Stimulated activated CD4-positive, alpha-beta T cell treated with anti-CD3 and anti-CD28 coated beads, TNF-alpha, amount 100 ng/mL, for 24 hours (primary cell): ENCODE measurements at places on chromosomes 6 and 20.

DNA sequence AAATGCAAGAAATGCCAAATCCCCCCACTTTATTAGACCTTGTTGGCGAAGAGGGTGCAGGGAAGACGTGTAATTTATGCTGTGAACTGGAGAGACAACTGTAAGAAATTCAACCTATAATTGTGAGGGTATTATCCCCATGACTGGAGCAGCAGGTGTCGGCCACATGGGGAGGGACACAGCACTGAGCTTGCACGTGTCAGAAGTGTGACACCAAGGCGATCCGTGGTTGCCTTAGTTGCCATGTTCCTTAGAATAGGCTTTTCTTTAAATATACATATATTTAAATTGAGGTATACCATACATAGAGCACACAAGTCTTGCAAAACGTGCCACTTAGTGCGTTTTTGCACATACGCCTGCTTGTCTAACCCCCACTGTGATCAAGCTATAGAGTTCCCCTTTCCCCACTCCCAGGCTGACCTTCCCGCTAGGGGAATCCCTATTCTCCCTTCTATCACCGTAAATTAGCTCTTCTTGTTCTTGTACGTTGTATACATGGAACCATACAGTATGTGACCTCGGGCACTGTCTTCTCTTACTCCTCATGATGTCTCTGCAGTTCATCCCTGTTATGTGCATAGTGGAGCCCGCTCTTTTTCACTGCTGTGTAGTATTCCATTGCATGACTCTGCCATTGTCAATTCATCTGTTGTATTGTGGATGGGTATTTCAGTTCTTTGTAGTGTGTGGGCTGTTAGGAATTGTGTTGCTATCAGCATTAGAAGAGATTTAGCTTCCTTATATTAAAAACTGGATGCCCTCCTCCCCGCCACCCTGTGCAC is 81.6 kb upstream of the PMEPA1 start:
- no peak for DNase-seq

- no peak for DNase-seq
Measured at GRCh38 chr6:21500314-21501020, 93.1 kb upstream of the SOX4 start.

GRCh38 chr6:163183806-163184205 is 230.7 kb upstream of the QKI start:
- no peak for DNase-seq

- DNase-seq, result no peak
Measured at GRCh38 chr6:63525186-63525878, 46.9 kb upstream of the LOC128125822 start.

DNA sequence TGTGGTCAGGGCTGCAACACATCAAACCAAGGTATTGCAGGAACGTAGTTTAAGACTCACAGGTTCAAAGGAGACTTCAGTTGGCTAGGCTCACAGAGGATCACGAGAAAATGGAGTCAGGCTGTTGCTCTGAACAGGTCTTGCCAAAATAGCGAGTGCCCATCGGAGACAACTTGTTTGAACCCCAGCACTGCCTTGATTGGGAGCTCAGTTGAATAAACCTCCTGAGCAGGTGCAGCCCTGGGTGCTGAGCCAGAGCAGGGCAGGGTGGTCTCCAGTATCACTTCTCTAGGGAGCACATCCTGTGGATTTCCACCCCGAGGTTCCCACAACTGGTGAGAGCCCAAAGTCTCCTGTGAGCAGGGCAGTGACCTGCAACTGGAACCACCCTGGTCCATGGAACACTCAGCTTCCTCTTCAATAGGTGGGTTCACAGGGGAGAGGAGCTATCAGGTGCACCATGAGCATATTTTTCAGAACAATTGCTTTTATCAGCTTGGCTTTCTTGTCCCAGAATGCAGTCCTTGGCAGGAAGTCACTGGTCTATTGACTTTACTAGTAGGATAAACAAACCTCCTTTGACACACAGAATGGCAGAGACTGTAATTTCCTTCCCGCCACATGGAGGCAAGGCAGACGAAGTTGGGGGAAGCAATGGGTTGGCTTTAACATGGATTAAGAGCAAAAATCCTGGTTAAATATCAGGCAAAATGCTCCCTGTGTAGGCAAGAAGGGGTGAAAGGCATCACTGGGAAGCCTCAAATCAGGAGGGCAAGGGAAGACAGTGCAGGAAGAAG is 267.7 kb upstream of the FOXQ1 start:
- DNase-seq, result no peak

- DNase-seq, result no peak
Measured at GRCh38 chr20:44273231-44274215, 26.4 kb downstream of the GDAP1L1 start.

- DNase-seq, result no peak
Measured at GRCh38 chr6:138099832-138100231, 7.4 kb downstream of the PERP start.

DNA sequence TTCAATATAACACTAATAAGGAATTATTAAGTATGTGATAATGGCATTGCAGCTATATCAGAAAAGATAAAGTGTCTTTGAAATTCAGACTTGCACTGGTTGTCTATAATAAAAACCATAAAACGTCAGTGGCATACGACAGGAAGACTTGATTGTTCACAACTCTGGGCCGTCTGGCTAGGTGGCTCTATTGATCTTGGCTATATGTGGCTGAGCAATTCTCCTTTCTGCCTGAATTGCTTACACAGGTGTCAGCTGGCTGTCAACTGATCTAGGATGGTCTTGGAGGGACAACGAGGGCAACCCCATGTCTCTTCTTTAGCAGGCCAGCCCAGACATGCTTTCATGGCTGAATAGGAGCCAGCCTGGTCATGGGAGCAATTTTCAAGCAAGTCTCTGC is 359.1 kb downstream of the QKI start:
- no peak for DNase-seq

GRCh38 chr6:128241216-128241615 is 279.2 kb downstream of the PTPRK start:
- DNase-seq, result no peak

DNA sequence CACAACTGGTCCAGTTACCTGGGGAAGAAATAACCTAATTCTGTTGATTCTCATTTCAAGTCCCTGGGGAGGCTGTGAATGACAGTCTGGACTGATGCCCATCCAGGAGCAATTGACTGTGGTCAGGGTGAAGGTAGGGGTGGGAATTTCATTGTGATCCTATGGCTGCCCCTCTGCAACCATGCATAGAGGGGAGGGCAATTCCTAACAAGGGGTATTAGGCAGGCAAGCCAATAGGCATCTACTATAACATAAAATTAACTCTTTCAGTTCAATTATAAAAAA is 44.0 kb upstream of the TRAM2 start:
- DNase-seq, result no peak

GRCh38 chr6:31464252-31465184 is 33.4 kb upstream of the MICB start:
- DNase-seq, result no peak

DNA sequence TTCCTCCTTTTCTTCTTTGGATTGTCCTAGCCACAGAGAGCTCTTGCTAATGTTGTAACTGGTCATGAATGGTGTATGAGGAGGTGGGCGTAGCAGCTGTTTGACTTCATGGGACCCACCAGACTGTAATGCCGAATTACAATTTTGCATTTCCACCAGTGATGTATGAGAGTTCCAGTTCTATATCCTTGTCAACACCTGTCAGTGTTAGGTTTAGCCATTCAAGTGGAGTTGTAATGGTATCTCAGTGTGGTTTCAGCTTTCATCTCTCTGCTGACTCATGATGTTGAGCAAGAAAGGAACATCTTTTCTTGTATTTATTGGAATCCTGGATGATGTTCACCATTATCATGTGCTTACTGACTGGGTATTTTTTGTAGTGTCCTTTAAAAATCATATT is 5.1 kb downstream of the IGF2R start:
- no peak for DNase-seq

DNA sequence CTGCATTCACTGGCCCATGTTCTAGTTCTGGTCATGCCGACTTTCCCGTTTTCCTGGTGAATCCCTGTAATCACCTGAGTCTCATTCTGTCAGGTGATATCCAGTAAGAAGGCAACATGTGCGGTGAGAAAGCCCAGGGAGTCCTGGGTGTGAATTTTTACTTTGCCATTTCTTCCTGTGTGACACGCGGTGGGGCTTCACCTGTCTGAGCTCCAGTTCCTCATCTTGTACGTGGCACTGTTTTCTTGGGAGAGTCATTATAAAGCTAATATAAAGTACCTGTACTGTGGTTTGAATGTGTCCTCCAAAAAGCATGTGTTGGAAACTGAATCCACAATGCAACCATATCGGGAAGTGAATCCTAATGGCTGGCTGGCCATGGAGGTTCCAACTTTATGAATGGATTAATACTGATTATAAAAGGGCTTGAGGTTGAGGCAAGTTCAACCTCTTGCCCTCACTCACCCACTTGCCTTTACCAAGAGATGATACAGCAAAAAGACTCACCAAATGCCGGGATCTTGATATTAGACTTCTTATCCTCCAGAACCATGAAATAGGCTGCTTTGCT is 5.1 kb downstream of the HLA-E start:
- no peak for DNase-seq

DNA sequence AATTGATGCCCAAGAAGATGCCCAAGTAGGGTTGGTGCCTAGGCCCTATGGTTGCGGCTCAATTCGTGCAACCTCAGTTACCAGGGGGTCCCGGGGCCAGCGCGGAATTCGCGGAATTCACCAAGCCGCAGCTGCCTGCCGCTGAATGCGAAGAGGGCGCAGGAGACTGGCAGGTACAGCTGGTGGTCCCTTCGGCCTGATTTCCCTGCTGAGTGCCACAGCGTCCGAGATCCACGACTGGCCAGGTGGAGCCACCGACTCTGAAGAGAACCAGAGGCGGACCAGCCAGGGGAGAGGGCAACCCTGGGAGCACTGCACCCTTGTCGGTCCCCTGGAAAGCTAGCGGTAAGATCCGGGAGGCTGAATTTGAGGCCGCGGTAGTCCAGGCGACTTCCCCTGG is 6.8 kb upstream of the TFAP2D start:
- no peak for DNase-seq

GRCh38 chr6:159981403-159982245 is 12.7 kb downstream of the IGF2R start:
- no peak for DNase-seq

DNA sequence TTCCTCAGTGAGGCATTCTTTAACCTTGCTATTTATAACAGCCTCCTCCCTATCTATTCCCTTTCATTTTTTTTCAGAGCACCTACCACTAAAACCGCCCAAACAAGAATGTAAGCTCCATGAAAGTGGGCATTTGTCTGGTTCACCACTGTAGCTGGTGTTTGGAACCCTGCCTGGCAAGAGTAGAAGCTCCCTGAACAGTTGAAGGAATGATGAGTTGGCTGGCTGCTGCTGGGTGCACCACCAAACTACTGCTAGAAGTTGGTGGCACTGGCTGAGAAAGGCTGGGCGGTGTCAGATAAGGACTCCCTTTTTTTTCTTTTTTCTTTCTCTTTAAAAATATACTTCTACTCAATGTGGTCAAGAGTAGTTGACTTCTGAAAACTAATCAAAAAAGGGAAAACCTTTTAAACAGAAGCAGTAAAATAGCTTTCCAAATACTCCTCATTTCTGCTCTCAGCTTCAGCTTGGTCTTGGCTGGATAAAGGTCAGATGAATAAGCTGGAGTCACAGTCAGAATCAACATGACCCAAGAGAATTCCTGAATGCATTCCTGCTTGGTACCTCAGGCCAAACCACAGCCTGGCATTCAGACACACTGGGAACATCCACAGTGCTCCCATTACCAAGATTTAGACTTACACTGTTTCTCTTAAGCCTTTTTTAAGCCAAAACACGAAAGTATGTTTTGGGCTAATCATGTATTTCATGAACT is 38.0 kb downstream of the RTN4IP1 start:
- DNase-seq, result no peak

- no peak for DNase-seq
Measured at GRCh38 chr20:48456366-48457192, 371.2 kb downstream of the PREX1 start.

GRCh38 chr6:112640891-112641290 is 293.8 kb downstream of the RFPL4B start:
- no peak for DNase-seq

GRCh38 chr6:121767211-121767610 is 331.8 kb downstream of the GJA1 start:
- DNase-seq, result no peak

- DNase-seq, result no peak
Measured at GRCh38 chr6:43054206-43054943, 724 bp upstream of the CUL7 start.

- DNase-seq, result no peak
Measured at GRCh38 chr6:138970856-138971425, 17.1 kb downstream of the REPS1 start.

GRCh38 chr6:209432-210103 is 82.7 kb upstream of the DUSP22 start:
- DNase-seq, result peak; percentile 53

DNA sequence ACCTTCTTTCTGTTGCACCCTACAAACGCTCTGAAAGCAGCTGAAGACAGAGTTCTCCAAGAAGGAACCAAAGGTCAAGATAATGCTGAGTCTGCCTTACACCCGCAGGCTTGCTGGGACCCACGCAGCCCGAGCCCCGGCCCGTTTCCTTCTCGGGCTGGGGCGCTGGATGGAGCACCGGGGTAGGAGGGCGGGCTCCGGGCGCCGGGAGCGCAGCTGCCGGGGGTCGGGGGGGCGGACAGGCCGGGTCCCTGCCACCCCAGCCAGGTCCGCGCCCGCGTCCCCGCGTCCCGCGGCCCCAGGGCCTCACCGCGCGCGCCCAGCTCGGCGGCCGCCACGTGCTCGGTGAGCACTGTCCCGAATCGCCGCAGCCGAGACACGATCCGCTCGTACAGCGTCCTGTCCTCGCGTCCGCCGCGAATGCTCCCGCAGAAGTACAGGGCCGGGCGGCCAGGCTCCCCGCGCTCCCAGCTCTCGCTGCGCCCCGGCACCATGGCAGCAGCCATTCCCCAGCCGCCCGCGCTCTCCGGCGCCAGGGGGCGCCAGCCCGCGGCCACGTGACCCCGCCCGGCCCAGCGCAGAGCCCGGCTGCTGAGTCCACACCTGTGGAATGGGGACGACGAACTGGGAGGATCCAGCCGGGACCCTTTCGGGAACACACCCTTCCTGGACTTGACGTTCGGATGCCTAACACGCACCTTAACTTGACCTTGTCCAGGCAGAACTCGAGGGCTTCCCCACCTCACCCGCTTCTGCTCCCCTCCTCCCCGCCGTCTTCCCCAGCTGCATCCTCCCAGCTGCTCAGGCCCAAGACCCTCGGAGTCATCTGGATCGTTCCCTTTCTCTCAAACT is at the start of gene DNPH1:
TSS of gene DNPH1 (minus strand) at position 531 of the 852 bp plus-strand sequence. CDS start at position 506, 25 bp downstream.
- DNase-seq, result peak; percentile 64

DNA sequence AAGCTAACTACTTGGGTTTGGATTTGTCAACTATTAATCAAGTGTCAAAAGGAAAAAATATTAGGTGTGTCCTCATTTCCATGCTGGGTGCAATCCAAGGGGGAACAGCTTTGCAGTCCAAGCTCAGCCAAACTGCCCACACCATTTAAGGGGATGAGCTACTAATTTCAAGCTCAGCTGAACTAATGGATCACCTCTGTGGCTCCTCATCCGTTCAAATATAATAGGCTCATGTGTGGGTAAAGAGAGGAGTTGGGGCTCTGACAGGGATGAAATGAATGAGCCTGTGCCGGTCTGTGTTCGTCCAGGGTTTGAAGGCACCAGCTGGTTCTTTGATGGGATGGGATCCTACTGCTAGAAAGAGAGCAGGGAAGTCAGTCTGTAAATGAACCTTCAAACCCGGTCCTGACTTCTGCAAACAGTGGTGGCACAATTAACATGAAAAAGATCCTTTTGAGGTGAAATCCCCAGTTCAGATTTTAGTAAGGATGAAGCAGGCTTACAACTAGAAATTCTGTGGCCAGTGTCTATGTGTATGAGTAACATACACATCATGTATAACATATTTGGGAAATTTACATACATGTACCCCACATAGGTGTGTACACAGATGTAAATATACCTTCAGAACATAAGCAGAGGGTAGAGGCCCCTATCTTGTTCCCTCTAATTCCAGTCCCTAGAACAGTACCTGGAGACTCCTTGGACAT is 41.9 kb downstream of the TTI1 start:
- no peak for DNase-seq
